ENCODE measurements at places on chromosomes 6 and 20.

DNA sequence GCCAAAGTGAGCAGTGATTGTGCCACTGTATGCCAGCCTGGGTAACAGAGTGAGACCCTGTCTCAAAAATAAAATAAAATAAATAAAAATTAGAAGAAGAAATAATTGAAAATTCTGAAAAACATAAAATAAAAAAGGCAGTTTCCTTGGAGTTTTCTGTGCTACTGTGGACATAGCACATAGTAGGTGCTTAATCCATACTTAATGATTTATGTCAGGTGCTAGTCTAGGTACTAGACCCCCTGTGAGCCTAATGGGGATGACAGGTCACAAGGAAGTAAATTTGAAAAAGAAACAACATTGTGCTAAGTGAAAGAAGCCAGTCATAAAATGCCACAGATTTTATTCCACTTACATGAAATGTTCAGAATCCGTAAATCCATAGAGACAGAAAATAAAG lies 9.2 kb upstream of the SLC9A8 start:
- no peak for DNase-seq

GRCh38 chr6:166348305-166348949 lies 6.1 kb upstream of the SFT2D1 start:
- no peak for DNase-seq

GRCh38 chr6:35581633-35582032 lies 68.9 kb upstream of the TULP1 start:
- DNase-seq = no peak

- peak; percentile 62 for DNase-seq
These were observed 6.2 kb upstream of the RBCK1 start for GRCh38 chr20:401682-402495.

- no peak for DNase-seq
These were observed 102.0 kb downstream of the PSMB1 start for GRCh38 chr6:170450916-170451761.

- DNase-seq = no peak
These were observed 1.5 kb downstream of the HM13 start for GRCh38 chr20:31515775-31516107.

- DNase-seq = peak; percentile 59
These were observed 41.9 kb upstream of the LRRC1 start for GRCh38 chr6:53752856-53753255.

- DNase-seq = no peak
These were observed 91.6 kb upstream of the RIPOR2 start for GRCh38 chr6:25027221-25027916.

DNA sequence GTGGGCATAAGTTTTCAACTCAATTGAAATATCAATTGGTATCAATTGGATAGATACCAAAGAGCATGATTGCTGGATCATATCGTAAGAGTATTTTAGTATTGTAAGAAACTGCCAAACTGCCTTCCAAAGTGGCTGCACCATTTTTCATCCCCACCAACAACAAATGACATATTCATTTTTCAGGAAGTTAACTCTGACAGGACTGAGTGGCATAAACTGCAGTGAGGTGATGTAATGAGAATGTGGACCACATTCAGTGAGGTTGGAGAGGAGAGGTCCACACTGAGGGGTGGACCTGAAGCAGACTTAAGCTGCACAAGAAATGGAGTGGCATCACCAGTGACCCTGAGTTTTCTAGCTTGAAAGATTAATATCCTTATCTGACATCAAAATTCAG lies 11.6 kb upstream of the CALHM6 start:
- no peak for DNase-seq

All from AG09309 (cell line).